Foreskin keratinocyte (primary cell): ENCODE measurements at places on chromosomes 3 and 15. TPM values are rescaled to one million over a fixed set of nuclear protein-coding genes. Genes with fewer than 3 reads are reported as not detected.

The HAPLN3 gene
- 5.4 and 6.0 TPM in 2 replicates for total RNA-seq

The IL16 gene
- 0.07 TPM in 1 of 2 replicates, not detected in the other for total RNA-seq

The PCSK6 gene
- total RNA-seq: 2.9 and 3.7 TPM in 2 replicates

The SGO1 gene
- total RNA-seq: 13.7 and 18.9 TPM in 2 replicates

The TMEM42 gene
- total RNA-seq: 12.2 and 15.8 TPM in 2 replicates

The OXSM gene
- 11.1 and 11.9 TPM in 2 replicates for total RNA-seq

The GOLGA8Q gene
- 0.21 TPM in 1 of 2 replicates, not detected in the other for total RNA-seq

The SNURF gene
- 4.3 and 5.5 TPM in 2 replicates for total RNA-seq

The CD86 gene
- 0.49 and 0.92 TPM in 2 replicates for total RNA-seq

The KLHDC8B gene
- total RNA-seq: 11.7 and 14.9 TPM in 2 replicates

The ACAN gene
- not detected in 2 replicates for total RNA-seq
